GOT3 (cell line): ENCODE measurements at places on chromosomes 3 and 15.

- no peak for DNase-seq
These were observed 455.4 kb upstream of the TBL1XR1 start for GRCh38 chr3:177652556-177653291.

DNA sequence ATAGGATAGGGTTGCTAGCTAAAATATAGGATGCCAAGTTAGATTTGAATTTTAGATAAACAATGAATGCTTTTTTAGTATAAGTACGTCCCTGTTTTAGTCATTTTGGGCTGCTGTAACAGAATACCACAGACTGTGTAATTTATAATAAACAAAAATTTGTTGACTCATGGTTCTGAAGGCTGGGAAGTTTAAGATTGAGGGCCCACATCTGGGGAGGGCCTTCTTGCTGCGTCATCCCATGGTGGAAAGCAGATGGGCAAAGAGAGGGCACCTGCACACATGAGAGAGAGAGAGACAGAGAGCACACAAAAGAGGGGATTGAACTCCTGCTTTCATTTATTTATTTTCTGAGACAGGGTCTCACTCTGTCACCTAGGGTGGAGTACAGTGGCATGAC is 246.5 kb downstream of the EPHB1 start:
- DNase-seq = no peak

DNA sequence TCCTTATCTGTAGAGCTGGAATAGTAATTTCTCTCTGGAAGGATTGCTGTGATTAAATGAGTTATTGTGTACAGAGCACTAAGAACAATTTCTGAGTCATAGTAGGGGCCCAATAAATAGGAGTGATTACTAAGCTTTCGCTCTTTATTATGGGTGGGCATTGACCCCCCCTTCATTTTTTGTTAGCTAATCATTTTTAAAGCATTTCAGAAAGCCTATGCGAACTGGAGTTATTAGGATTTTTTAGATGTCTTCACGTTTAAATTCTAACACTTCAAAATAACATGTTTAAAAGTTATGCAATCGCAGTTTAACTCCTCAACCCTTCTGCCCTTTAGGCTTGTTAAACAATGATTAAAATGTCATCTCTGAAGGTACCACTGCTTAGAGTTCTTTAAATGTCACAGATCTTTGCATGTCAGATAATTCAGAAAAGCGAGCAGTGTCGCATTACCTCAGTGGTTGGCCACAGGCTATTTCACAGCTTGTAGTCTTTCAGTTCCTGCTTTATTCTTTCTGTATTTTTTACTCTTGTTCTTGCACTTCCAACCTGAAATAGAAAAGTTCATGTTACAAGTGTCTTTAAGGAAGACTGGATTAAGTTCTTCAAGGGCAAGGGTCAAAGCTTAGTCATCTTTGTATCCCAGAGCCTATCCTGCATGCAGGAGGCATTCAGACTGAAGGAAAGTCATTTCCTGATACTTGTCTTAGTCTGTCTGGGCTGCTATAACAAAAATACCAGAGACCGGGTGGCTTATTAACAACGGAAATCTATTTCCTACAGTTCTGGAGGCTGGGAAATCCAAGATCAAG is 102.9 kb downstream of the FNDC3B start:
- no peak for DNase-seq

GRCh38 chr3:194282436-194283122 is 68.5 kb downstream of the CPN2 start:
- DNase-seq = no peak

DNA sequence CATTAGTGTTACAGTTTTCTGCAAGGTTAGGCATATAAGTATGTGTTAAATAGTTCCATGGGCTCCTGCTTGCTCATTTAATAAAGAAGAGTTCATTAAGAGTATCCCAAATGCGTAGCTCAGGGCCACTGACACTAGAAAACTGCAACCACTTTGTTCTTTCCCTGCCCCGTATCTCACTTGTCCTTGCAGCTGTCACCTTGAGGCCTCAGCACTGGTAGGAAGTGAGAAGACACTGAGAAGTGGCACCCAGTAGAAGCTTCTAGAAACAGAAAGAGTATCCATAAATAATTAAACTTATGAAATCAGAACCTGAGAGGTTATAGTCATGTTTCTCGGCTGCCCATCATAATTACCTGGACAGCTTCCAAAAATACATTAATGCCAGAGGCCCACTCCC is 266.0 kb downstream of the KCNMB2 start:
- no peak for DNase-seq

DNA sequence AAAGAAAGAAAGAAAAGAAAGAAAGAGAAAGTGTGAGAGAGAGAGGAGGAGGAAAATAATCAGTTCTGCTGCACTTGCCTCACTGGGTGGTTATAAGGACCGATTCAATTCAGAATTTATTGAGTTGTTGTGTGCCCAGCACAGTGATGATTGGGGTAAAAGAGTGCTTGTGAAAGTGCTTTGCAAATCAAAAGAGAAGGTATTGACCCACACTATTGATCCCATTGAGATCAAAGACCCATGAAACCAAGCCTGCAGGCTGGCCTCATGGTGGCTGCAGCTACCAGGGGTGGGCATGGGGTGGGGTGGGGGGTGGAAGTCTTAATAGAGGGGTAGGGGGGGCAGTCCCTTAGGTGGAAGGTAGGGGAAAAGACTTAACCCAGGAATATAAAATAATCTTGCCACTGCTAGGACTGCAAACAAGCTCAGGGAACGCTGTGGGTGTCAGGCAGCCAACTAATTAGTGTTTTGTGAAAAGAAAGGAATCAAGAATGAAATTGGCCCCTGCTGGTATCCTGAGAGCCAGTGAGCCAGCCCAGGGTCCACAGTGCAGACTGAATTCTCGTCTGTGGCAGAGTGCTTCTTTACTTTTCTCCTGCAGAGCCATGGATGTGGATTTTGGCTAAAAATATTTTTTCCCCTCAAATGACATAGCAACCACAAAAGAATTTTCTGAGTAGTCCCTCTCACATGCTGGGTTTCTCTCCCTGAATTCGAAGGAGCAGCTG is 34.2 kb downstream of the CLEC3B start:
- no peak for DNase-seq

- no peak for DNase-seq
These were observed 78.2 kb downstream of the NR2F2 start for GRCh38 chr15:96408591-96409183.

GRCh38 chr3:170739410-170739809 is 130.6 kb downstream of the RPL22L1 start:
- no peak for DNase-seq

DNA sequence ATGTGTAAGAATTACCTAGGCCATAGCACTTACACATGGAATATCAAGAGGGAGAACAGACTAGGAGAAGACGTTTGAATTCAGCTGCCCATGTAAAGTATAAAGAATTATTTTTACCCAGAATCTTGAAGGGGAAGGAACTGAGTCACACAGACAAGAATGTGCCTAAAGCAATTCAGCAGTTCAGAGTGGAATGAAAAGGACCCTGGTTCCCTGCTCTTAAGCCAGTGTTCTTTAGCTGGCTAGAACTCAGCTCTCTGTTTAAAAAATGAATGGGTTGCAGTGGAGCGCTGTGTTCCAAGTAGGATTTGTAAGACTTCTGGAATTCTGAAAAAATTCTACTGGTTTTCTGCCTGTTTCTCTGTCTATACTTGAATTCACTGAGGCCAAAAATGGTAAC is 440.2 kb downstream of the LPP start:
- DNase-seq = no peak

- no peak for DNase-seq
These were observed 353.3 kb downstream of the LPP start for GRCh38 chr3:188507244-188507720.

- no peak for DNase-seq
These were observed 39.3 kb downstream of the RHCG start for GRCh38 chr15:89457086-89457485.

- DNase-seq = no peak
These were observed 227.7 kb upstream of the ST8SIA2 start for GRCh38 chr15:92166029-92166428.

- DNase-seq = no peak
These were observed 199.5 kb upstream of the WNT5A start for GRCh38 chr3:55686426-55687254.

DNA sequence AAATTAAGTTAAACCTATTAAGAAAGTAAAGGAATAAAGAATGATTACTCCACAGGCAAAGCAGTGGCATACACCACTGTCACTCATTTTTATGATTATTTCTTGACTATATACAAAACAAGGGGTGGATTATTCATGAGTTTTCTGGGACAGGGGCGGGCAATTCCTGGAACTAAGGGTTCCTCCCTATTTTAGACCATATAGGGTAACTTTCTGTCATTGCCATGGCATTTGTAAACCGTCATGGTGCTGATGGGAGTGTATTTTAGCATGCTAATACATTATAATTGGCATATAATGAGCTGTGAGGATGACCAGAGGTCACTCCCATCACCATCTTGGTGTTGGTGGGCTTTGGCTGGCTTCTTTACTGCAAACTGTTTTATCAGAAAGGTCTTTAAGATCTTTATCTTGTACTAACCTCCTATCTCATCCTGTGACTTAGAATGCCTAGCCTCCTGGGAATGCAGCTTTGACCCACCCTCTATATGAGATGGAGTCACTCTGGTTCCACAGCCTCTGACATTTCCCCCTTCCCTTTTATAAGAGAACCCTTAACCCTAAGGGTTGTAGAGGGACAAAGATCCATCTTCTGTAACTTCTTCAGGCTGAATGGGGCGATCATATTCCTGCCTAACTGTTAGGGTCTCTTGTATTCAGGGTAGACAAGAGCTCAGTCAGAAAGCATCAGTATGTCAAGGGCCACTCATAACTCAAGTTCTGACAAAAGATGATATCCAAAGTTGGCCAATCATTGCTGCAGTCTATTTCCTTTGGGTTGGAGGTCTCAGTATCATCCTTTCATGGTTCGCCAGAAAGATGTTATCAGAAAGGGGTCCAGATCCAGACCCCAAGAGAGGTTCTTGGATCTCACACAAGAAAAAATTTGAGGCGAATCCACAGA is 79.5 kb upstream of the LIPC start:
- no peak for DNase-seq

DNA sequence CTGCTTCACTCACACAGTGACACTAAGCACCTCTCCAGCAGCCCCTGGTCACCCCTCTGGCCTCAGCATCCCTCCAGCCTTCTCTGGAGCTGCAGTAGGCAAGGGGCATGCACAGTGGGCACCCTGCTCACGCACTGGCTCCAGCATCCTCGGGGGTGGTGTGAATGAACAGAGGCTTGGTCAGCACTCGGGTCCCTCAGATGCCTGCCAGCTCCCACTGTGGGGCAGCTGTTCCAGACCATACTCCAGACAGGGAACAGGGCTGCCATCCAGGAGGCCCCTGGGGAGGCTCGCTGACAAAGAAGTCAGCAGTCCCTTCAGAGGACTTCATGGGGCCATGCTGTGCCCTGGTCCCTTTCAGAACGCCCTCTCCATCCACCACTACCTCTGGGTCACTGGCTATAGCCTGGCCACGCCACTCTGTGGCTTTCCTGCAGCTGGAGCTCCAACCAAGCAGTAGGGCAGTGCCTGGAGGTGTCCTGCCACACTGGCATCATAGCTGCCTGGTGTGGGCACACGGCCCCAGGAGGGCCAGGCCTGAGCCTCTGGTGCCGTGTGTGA is 26.3 kb downstream of the ALS2CL start:
- DNase-seq = no peak

- no peak for DNase-seq
These were observed 67.6 kb downstream of the MITF start for GRCh38 chr3:69806735-69807438.

DNA sequence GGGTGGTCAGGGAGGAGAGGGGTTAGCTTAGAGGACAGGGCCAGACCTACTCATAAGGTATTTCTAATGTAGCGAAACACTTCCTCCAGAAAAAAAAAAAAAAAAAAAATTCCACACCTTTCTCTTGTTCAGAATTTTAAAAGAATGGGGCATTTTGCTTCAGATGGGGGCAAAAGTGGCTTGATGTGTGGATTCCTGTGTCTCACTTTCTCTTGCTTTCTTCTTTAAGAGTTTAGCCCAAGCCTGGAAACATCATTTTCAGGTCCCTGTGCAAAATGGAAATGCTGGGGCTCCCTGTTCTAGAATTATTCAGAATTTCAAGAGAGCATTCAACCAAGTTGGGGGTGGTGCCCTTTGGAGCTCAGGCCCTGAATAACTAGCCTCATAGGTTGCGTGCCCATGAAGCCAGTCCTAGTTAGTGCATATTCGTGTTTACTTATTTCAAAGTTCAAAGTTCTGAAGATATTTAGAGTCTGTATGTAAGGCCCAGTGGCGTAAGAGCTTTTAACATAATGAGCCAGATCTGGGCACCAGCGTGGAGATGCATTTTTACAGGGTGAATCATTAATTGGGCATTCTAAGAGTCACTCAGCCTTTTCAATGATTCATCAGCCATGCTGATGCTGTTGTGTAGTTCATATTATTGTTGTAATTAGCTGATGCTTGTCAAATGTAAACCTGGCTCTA is 104.5 kb downstream of the RPLP1 start:
- DNase-seq = peak; percentile 45

- no peak for DNase-seq
These were observed 289.9 kb upstream of the RASGRP1 start for GRCh38 chr15:38854506-38854905.

- no peak for DNase-seq
These were observed 23.7 kb downstream of the PDE8A start for GRCh38 chr15:85005319-85005718.

- no peak for DNase-seq
These were observed 179.8 kb upstream of the TLE3 start for GRCh38 chr15:70277556-70277955.

- DNase-seq = no peak
These were observed 66.5 kb downstream of the CTNNB1 start for GRCh38 chr3:41265823-41266273.

GRCh38 chr3:15319575-15319974 is 12.8 kb downstream of the SH3BP5 start:
- DNase-seq = no peak

DNA sequence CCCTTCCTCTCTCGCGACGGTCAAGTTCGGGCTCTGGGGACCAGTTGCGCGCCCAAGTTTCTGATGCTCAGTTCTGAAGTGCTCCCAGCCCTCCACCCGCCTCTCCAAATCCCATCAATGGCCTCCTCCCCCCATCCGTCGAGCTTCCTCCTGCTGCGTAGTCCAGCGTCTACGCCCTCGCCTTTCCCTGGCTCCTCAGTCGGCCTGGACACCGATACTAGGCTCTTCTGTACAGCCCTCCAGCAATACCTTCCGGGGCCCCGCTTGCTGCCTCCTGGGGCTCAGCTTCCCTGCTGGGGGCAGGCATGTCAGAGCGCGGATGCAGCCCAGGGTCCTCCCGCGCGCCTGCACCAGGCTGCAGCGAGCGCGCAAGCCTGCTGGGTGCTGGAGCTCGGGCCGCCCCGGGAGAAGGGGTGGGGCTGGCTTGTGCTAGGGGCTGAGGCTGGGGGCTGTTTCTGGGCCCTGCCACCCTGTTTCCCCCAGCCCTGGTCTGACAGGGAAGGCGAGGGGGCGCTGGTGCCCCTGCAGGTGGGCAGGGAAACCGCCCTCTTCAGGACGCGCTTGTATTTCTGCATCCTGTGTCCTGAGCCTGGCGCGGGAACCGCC is 353.3 kb upstream of the SUCLG2 start:
- no peak for DNase-seq
